ENCODE measurements at places on chromosomes 7 and 10. TPM values are rescaled to one million over a fixed set of nuclear protein-coding genes. Genes with fewer than 3 reads are reported as not detected.

The NXPH1 gene
- not detected for total RNA-seq

DNA sequence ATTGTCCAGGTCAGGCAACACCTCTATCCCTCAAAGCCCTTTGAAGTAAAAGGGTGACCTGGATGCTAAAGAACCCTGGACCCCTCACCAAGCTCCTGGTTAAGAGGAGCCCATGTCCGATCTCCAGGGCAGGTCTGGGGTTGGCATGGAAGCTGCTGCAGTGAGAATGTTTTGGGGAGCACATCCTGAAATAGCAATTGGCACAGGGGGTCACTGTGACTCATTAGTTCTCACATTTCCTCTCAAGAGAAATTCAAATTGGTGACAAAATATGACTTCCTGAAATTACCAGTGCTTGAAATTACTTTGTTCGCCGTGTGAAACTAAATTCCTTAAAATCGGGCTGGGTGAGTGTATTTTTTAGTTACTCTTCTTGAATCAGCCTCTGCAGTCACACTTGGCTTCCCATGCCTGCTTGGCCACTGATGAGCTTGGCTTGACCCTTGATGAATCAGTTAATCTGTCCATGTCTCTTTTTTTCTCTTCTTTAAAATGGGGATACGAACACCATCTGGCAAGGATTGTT is 18.8 kb upstream of the ARHGAP22 start:
- DNase-seq, result no peak

The RAMP3 gene
- 31.2 TPM for total RNA-seq

- DNase-seq, result no peak
Measured at GRCh38 chr10:113644185-113645120, 19.4 kb downstream of the NRAP start.

- DNase-seq, result no peak
Measured at GRCh38 chr7:69799990-69800389, 201.7 kb downstream of the AUTS2 start.

- DNase-seq, result peak; percentile 10
Measured at GRCh38 chr10:132810141-132810806, 24.3 kb upstream of the NKX6-2 start.

Data from Right ventricle myocardium superior (tissue), 1 donor.